Mucosa of descending colon (tissue), 3 donors: ENCODE measurements at places on chromosomes 5 and 9.

GRCh38 chr9:129258823-129259301 is 80.8 kb upstream of the IER5L start:
- DNase-seq, result peak; percentile 44

GRCh38 chr5:89047571-89047970 is 164.6 kb upstream of the MEF2C start:
- no peak for DNase-seq

DNA sequence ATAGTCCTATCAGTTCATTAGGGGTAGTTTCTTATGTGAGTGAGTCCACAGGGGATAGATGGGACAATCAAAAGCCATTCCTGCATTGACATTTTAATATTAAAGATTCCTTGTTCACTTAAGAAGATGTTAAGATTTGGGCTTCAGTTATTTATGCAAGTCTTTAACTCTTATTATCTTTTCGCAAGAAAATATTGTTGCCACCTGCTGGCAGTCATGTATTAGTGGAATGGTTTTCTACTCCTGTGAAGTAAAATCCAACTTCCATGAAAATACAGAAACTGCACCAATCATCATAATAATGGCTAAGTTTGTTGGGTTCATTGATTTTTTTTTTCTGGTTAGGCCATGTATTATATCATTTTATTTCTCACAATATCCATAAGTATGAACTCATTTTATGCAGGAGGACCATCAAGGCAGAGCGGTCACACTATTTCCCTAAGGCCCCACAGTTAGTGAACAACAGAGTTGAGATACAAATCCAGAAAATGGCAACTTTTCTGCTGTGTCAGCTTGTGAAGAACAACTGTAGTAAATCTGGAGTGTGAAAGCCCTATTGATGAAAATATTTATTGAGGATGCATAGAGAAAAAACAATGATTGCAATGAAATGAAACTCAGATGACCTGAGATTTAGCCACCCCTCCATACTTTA is 88.5 kb upstream of the TXNDC8 start:
- no peak for DNase-seq

- DNase-seq, result no peak
These were observed 8.9 kb downstream of the SMAD5 start for GRCh38 chr5:136141561-136141960.

GRCh38 chr9:77194423-77194822 is 17.1 kb downstream of the VPS13A start:
- DNase-seq, result no peak

- no peak for DNase-seq
These were observed 1.4 kb upstream of the IPPK start for GRCh38 chr9:92671323-92671722.

GRCh38 chr5:149005077-149005892 is 57.6 kb downstream of the SH3TC2 start:
- DNase-seq, result peak; percentile 9

- no peak for DNase-seq
These were observed 49.9 kb downstream of the SIL1 start for GRCh38 chr5:139148306-139148705.

DNA sequence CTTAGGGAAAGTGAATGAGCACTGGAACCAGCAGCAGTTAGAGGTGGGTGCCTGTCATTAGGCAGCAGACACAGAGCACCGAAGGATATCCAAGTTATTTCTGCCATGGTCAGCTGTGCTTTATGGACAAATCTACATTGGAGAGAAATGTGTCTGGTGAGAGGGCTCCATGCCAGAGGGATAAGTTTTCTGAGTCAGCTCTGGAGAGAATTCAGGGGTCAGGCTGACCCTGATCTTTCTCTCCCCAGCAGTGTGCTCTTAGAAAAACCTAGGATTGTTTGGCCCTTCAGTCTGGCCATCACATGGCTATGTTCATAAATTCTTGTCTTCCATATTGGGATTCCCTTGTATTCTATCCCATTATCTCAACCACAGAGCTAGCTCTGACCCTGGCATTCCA is 8.9 kb upstream of the IL17B start:
- no peak for DNase-seq

DNA sequence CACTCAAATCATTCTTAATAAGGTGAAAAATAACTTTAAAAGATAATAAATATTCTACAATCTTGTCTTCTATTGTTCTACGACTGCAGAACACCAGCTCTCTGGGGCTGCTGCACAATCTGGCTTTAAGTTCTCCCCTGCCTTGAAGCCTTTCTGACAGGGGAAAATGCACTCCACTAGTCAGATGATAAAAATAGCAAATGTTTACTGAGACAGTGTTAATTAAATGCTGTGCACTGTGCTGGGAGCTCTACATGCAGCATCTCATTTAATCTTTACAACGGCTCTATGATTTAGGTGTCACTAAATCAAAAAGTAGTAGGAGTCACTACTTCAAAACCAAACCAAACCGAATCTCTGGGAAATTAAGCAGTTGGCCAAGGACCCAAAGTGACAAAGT is 132.7 kb downstream of the SLIT3 start:
- DNase-seq, result no peak

GRCh38 chr5:80291761-80292160 is 28.0 kb upstream of the SPZ1 start:
- DNase-seq, result no peak

DNA sequence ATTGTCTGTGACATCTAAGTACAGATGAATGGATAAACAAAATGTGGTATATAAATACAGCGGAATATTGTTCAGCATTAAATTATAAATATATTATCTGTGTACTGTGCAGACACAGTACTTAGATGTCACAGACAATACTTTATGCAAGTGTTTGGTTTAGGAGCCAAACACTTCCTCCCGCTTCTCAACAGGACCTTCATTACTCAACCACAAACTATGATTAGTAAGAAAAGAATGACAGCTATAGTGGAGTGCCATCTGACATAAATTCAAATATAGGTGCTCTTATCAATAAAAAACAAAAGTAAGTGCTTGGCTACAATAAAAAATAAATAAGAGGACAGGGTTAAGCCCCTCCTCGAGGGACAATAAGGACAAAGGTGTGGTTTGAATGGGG is 38.9 kb upstream of the STX17 start:
- no peak for DNase-seq

GRCh38 chr9:99162759-99163364 is 57.9 kb downstream of the TGFBR1 start:
- no peak for DNase-seq

DNA sequence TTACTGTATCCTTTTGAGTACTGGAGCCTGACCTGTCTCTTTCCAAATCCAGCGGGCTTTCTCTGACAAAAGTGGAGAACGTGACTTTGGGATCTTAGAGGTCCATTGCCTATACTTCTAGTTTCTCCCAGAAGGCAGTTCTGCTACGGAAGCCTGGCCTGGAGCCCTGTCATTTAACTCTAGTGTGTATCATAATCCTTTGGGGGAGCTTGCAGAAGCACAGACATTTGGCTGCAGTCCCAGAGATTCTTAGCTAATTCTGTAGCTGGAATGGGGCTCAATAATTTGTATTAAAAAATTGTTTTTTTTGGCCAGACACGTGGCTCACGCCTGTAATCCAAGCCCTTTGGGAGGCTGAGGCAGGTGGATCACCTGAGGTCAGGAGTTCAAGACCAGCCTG is 3.0 kb downstream of the HARS2 start:
- DNase-seq, result no peak

DNA sequence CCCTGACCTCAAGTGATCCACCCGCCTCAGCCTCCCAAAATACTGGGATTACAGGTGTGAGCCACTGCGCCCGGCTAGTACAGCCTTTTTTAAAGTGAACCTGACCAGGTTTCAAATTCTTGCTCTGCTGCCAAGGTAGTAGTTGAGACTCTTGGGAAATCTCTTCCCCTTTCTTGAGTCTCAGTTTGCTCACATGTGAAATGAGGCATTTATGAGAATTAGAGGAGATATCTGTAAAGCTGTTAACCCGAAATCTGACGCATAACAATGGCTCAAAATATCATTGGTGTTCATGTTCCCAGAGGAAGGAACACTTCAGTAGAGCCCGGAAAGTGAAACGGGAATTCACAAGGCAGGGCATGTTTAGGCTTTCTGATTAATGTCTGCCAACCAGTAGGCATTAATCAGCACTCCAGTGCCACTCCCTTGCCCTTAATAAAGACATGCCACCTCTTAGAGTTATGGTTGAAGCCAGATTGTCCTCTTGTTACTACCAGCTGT is 1.5 kb downstream of the ARPC5L start:
- DNase-seq, result no peak

- DNase-seq, result no peak
These were observed 92.5 kb downstream of the RAB3C start for GRCh38 chr5:58675341-58675740.

GRCh38 chr5:167820101-167820990 is 471.1 kb upstream of the WWC1 start:
- no peak for DNase-seq

DNA sequence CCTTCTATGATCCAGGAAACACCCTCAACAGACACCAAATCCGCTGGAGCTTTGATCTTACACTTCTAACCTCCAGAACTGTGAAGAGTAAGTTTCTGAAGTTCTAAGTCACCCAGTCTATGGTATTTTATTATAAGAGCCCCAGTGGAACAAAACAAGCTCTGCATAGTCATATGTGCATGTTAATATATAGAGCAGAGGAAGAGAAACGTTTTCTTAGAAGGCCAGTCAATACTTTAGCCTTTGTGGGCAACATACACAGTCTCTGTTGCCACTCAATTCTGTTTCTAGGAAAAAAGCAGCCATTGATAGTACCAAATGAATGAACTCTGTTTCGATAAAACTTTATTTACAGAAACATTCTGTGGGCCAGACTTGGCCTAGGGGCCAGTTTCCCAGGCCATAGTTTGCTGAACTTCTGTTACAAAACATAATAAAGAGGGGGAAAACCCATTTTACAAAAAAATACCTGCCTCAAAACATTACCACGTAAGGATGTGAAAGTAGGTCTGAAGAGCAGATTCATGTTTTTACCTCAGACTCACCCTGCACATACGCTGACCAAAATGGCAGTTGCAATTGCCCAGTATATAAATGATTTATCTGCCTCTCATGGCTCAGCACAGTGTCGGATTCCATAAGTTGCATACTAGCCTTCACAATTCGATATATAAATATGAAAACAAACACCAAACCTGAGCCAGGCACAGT is 350.5 kb downstream of the SLIT3 start:
- DNase-seq, result no peak

GRCh38 chr5:172450453-172450852 is 3.9 kb downstream of the SH3PXD2B start:
- no peak for DNase-seq

DNA sequence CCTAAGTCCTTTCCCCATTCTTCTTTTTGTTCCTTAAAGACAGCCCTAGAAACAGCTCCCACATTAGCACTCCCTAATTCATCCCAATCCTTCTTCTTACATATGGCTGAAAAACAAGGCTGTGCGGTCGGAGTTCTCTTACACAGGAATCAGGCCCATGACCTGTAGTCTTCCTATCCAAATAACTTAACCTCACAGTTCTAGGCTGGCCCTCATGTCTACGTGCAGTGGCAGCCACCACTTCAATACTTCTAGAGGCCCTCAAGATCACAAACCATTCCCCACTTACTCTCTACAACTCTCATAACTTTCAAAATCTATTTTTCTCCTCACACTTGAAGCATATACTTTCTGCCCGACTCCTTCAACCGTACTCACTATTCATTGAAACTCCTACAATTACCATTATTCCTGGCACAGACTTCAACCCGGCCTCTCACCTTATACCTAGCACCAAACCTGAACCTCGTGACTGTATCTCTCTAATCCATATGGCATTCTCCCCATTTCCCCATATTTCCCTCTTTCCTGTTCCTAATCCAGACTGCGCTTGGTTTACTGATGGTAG is 59.3 kb downstream of the RAPGEF6 start:
- no peak for DNase-seq

DNA sequence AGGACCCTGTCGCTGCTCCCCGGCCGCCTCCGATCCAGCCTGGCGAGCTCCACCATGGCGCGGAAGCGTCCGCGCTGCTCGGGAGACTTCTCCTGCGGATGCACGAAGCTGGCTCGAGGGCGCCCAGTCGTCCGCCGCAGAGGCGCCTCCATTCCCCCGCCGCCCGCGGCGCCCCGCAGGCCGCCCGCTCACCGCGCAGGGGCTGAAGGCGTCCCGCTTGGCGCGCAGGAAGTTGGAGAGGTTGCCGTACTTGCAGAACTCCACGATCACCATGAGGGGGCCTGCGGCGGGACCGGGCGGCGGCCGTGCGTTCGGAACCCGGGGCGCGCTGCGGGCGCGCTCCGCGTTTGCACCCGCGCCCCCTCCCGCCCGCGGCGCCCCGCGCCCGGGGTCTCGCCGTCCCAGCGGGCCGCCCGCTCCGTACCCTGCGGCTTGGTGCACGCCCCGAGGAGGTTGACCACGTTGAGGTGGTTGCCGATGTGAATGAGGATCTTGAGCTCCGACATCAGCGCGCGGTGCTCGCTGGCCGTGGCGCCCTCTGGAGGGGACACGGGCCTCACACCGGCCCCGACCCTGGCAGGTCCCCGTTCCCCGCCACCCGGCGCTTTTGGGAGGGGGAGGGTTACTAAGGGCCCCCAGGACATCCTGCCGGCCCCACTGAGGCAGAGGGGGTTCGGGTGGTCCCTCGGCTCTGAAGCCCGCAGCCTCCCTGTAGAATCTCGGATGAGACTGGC is 27.7 kb upstream of the SCGB3A1 start:
- DNase-seq, result no peak

DNA sequence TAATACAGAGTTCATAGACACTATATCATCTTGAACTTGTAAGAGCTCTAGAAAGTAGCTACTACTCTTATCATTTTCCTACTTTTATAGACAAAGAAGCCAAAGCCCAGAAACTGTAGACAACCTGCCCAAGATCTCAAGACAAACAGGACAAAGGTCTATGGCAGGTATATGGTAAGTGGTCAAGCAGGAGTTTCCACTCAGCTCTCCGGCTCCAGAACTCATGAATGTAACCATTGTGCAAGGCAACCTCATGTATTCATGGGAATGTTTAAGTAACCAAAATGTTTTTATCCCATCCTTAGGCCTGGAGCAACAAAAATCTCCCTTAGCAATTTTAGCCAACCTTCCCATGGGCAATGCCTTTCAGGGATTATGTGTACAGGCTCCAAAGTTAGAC is 163.4 kb upstream of the PUM3 start:
- DNase-seq, result no peak

GRCh38 chr5:151270599-151270998 is 17.6 kb downstream of the GM2A start:
- no peak for DNase-seq

DNA sequence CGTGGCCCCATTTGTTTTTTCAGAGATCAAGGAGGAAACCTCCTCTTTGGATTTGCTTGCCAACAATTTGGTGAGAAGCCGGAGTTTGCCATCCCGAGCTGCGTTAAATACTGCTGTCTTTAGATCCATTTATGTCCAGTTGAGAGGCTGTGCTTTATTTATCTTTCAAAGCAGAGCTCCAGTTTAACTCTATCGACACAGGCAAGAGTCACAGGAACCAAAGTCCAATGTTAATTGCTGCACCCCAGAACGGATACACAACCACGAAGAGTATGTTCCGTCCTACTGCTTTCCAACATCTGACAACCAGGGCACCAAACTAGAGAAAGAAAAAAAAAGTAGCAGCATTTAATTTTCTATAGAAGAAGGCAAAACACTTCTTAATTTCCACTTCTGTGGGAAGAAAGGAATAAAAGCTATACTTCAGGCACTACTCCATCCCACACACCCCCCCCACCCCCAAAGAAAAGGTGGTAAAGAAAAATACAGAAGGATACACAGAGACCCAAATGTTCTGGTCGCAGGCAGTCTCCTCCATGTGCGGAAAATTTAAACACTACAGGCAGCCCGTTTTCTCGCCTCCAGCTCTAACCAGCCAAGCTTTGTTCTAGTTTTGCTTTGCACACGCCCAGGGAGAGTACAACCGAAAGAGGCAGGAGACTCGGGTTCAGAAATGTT is 1.1 kb downstream of the FEM1C start:
- peak; percentile 65 for DNase-seq

- no peak for DNase-seq
These were observed 647.7 kb upstream of the ITGA1 start for GRCh38 chr5:52139888-52140615.
